ENCODE measurements at places on chromosomes 3 and 15.

DNA sequence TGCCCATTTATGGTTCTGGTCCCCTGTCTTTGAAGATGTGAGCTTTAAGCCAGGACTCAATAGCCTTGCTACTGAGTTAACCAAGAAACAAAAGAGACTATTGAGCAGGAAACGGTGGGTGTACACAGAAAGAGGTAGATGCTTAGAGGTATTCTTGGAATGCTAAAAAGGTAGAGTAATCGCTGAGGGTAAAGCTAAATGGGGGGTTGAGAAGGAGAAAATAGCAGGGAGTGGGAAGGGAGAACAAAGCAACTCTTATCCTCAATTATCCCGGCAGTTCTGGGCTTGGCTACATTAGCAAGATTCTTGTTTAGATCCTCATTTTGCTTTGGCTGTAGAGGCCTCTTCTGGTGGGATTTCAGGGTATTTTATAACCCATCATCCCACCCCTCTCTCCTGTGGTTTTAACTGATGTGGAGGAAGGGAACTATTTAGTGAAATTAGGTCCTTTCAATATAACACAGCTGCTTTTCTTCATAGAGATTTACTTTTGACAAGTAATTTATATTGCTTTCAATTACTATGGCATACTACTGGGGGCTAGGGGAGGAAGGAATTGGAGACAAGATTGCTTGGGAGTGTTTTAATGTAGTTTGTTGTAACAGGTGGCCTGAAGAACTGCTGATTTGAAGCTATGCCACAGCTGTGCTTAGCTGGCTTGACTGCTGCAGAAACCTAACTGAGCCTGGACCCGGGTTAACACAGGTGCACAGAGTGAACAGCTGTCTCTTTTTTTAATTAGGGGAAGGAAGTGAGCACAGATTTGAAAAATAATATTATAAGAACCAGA, 234.3 kb upstream of the CCDC54 start:
- no peak for DNase-seq

DNA sequence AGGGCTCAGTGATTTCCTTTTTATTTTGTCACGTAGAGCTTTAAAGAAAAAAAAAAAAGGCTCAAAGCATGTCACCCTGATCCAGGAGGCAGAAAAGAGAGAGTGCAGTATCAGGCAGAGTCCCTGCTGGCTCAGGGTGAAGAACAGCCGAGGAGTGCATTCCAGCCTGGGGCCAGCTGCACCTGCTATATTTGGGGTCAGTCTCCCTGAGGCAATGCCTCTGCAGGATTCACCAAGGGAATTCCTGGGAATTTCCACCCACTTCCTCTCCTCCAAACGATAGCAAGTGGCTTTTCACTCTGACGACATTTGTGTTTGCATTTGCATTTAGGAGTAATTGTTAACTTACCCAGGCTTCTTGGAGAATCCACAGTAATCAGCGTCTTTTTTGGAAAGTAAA, 202.9 kb upstream of the CTNNB1 start:
- no peak for DNase-seq

DNA sequence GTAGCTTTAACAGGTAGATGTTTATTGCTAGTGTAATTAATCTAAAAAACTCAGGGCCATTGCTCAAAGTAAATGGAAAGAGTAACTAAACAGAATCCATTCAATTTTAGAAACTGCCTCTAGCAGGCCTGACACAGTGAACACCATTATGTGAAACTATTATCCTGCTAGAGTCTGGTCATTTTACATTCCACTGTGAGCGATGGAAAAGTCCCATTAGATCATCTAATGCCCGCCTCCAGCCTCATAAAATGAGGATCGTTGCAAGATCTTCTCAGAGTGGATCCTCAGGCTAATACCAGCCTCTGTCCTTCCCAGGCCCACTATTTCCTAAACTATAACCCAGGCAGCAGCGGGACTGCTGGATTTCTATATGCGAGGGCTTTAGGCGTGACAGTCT, 107.7 kb downstream of the WDR76 start:
- DNase-seq = no peak

DNA sequence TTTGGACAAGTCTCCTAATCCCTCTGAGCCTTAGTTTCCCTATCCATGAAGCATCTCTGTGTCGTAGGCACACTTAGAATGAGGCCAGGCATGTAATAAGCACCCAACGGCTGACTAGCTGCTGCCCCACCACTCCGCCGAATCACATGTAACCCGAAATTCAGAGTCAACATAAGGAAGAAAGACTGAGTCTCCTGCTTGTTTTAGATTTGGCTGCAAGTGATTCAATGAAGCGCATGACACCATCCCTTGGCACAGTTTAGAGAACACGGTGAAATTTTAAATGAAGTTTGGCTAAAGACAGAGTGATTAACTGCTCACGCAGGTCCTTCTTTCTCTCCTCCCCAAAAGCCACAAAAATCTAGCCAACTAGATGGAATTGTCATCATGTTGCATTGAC, 279.2 kb downstream of the TLE3 start:
- DNase-seq = no peak

- DNase-seq = no peak
Observed at GRCh38 chr3:126109146-126109879, 25.4 kb upstream of the SLC41A3 start.

- DNase-seq = no peak
Observed at GRCh38 chr3:71518089-71518488, 65.4 kb downstream of the FOXP1 start.

GRCh38 chr15:75038231-75038630, 14.8 kb downstream of the PPCDC start:
- DNase-seq = no peak

GRCh38 chr15:75836959-75837334, 6.3 kb upstream of the UBE2Q2 start:
- DNase-seq = no peak

DNA sequence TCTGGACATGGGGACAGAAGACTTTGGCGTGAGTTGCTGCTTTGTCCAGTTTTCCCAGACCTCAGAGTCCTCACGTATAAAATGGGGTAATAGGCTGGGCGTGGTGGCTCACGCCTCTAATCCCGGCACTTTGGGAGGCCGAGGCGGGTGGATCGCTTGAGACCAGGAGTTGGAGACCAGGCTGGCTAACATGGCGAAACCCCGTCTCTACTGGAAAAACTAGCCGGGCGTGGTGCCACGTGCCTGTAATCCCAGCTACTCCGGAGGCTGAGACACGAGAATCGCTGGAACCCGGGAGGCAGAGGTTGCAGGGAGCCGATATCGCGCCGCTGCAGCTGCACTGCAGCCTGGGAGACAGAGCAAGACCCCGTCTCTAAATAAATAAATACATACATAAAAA, 22.7 kb upstream of the IGF1R start:
- no peak for DNase-seq
